ENCODE measurements at places on chromosomes 3 and 15.

GRCh38 chr3:127710155-127710941 lies 37.6 kb downstream of the ABTB1 start:
- DNase-seq = no peak

DNA sequence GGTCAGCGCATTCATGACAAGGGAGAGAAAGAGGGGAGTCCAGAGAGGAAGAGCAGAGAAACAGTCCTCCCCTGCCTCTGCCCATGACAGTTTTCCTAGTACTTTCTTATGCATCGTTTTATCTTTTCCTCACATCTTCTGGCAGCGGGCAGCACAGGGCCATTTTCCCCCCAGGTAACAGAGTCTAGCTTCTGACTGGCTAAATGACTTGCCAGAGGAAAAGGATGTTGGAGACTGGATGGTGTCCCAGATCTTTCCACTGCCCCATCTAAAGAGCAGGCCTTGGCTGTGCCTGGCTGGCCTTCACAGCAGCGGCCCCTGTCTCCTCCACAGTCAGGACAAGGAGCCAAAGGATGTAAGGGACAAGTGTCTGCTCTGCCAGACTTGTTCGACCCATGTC lies 59.3 kb downstream of the CTDSPL start:
- no peak for DNase-seq

DNA sequence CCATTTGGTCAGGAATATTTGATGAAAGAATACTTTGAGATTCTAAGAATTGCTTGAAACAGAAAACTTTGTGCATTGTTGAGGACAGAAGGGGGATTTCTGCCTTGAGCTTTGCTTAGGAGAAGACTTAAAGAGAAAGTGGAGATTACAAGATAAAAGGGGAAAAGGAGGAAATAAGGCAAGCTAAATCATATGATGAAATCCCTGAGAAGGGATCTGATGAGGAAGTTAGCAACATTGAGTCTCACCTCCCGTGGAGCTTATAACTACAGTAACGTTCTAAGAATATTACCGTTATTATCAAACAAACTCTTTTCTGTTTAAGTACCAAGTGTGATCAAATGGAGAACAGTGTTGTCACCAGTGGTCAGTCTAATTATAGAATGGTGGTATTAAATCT lies 414.7 kb upstream of the NAALADL2 start:
- DNase-seq = no peak

DNA sequence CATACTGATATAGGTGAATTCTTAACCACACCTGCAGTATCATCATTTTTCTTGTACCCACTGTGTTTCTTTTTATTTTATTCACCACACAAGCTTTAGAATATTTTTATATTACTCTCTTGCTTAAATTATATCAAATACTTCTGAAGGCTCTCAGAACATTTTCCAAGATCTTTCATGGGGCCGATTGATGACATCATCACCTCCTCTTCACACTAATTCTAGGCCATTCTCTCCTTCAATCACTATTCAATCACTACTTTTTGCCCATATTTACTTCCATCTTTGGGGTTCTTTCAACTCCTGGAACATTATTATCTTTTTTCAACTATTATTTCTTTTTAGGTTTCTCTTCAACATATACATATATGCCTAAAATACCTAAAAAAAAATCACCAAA lies 1438.8 kb upstream of the ALCAM start:
- no peak for DNase-seq

GRCh38 chr15:63035977-63036376 lies 6.6 kb upstream of the TPM1 start:
- DNase-seq = no peak

DNA sequence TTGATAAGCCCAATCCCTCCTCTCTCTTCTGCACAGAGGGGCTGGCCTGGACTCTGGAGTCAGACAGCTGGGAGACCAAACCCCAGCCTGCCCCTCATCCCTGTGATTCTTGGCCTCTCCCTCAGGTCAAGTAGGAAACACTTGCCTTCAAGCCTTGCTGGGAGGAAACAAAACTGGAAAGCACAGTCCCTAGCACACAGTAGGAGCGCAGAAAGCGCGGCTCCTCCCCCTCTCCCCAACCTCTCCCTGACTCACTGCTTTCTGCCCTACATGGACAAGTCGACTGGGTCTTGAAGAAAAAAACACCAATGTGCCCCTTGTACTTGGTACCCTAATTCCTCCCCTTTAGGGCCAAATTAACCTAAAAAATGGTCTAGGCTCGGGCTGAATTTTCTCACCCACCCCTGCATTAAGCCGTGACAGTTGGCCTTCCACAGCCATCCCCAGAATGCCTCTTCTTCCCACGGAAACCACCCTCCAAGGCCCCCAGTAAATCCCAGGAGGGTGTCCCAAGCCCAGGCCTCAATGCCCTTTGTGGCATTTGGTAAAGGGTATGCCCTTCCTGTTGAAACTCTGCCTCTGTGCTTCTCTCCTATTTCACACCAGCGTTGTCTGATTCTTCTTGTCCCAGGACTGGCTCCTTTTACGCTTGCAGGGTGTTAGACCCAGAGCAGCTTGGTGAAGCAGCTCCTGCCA lies 11.3 kb upstream of the RAF1 start:
- no peak for DNase-seq

DNA sequence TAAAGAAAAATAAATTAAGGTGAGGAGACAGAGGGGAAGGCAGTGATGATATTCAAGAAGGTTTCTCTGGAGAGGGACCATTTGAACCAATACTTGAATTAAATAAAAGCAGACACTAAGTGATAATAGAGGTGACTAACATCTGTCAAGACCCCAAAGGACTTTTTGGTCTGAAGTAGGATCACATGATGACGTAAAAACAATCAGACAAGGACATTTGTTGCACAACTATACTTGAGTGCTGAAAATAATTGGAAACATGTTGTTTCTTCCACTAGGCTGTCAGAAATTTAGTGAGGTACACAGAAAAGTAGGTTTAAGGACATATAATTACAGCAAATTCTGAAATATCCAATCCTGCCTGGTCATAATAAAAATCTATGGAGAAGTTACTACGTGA lies 179.5 kb downstream of the WNT5A start:
- DNase-seq = no peak

DNA sequence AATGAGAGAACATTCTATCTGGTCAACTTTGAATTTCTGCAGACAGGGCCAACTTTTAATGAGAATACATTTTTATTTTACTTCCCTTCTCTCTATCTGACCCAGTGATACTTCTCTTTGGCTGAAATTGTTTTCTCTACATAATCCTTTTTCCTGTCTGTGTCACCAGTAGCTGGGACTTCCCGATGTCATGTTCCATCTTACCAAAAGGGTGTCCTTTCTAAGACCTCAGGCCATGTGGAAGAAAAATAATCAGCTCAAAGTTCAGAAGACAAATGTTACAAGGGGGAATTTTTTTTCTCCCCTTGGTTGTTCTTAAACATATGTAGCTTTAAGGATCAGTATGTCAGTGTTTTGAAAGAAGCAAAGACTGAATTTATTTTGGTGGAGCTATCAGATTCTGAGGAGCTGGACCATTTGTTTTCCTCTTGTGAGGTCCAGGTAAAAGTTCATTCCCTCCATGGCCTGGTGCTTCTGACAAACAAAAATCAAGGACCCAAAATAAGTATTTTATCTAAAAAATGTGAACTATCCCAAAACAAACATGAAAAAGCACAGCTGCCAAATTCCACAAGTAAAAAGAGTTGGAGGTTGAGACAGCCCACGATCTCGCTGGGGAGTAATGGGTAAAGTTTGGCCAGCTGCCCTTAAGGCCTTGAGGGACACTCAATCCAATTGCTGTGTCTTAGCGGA lies 859.4 kb upstream of the NR2F2 start:
- no peak for DNase-seq

GRCh38 chr3:56761887-56762651 lies 39.7 kb downstream of the ARHGEF3 start:
- DNase-seq = no peak

GRCh38 chr3:183896610-183897009 lies 11.9 kb upstream of the PARL start:
- no peak for DNase-seq

- DNase-seq = no peak
Observed at GRCh38 chr15:92100301-92100700, 246.8 kb downstream of the SLCO3A1 start.

GRCh38 chr3:144431134-144431533 lies 459.5 kb downstream of the DIPK2A start:
- DNase-seq = no peak

DNA sequence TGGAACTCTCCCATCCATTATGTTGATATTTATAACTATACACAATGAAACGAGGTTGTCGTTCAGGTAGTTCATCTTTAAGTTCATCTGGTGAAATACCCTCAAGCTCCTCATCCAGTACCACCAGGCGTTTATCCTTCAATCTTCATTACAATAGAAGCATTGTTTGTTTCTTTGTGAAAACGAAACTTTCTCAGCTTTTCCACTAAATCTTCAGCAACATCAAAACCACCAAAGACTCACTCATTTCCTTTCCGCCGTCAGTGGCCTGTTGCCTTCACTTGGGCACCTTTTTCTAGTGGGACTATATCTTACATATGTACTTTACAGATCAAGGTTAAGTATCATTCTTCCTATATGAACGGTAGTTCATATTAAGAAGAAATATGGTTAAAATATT lies 44.1 kb upstream of the TFG start:
- DNase-seq = peak; percentile 32

- DNase-seq = no peak
Observed at GRCh38 chr3:43742920-43743319, 52.2 kb downstream of the ABHD5 start.

DNA sequence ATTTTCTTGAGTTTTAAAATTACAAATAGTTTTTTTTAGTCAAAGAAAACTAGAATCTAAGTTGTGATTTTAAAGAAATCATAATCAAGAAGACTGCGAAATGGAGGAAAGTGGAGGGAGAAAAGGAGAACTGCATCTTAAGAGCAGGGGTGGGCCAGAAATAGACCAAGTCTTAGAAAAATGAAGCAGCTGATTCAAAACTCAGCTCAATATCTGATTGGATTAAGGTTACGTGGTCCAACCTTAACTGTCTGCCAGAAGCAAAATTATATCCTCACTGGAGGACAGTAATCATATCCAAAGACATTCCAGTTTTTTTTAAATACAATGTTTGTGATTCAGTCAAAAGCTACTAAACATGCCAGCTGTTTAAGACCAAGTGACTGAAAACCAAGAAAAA lies 41.4 kb downstream of the CHSY1 start:
- DNase-seq = no peak

- no peak for DNase-seq
Observed at GRCh38 chr3:173711619-173712018, 314.1 kb downstream of the NLGN1 start.

- DNase-seq = no peak
Observed at GRCh38 chr3:170075441-170076091, 37.8 kb downstream of the GPR160 start.

DNA sequence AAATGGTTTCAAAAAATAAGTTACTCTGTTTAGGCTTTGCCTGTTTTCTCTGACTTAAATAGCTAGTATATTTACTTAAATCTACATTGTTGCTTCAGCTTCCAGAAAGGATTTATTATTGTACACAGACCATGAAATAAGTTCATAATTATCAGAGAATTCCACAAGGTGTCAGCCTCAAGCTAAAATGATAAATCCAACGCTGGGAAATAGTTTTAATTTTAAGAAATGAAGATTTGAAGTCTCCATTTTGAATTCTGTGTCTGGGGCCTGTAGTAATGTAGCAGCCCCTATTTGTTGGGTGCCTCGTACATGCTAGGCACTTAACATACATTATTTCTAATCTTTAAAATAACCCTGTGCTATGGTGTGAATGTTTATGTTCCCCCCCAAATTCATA lies 92.6 kb upstream of the KCNMB2 start:
- no peak for DNase-seq

GRCh38 chr3:99131876-99132275 lies 230.4 kb upstream of the DCBLD2 start:
- DNase-seq = no peak

DNA sequence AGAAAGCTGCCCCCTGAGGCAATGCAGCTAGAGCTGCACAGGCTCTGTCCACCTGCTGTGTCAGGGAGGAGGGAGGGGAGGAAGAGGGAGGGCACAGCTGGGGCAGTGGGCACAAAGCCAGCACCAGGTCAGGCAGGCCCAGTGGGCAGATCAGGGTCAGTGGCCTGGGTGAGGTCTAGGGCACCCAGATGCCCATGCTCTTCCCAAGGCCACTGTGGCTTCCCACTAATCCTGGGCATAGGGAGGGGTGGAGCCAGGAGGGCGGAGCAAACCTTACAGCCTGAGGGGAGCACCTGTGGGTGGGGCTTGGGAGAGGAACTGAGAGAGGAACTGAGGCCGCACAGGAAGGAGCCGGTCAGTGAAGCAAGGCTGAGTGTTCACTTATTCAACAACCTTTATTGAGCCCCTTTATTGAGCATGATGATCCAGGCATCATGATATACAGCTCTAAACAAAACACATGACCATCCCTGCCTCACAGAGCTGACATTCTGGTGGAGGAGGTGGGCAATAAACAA lies 55.0 kb downstream of the RHCG start:
- DNase-seq = no peak

GRCh38 chr15:70246623-70247220 lies 149.0 kb upstream of the TLE3 start:
- DNase-seq = no peak

GRCh38 chr3:136146981-136147729 lies 49.0 kb downstream of the MSL2 start:
- DNase-seq = no peak

DNA sequence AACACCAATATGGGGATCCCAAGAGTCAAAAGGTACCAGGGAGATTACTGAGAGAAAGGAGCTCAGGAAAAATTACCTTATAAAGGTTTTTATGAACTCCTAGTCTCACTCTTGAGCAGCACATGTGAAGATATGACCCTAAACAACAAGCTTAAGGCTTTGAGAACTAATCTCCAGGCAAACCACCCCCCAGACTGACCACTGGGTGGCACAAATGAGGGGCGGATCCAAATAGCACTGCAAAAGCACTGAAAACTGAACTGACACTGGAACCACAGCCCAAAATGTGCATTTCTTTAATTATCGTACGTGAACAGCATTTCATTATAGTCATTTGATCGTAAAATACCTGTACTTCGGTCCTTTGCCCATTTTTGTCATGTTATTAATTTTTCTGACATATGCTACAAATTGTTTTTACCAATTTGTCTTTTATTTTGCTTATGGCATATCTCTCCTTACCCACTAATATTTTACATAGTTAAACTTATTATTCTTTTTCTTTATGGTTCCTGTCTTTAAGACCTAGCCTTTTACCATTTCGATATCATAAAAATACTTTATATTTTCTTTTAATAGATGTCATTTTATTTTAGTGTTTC lies 31.5 kb upstream of the TFDP2 start:
- peak; percentile 36 for DNase-seq

- DNase-seq = no peak
Observed at GRCh38 chr3:184239708-184240107, 9.1 kb downstream of the ALG3 start.

GRCh38 chr3:108125550-108126071 lies 34.8 kb upstream of the CD47 start:
- peak; percentile 74 for DNase-seq

- DNase-seq = no peak
Observed at GRCh38 chr3:175558261-175558660, 699.1 kb downstream of the NAALADL2 start.

DNA sequence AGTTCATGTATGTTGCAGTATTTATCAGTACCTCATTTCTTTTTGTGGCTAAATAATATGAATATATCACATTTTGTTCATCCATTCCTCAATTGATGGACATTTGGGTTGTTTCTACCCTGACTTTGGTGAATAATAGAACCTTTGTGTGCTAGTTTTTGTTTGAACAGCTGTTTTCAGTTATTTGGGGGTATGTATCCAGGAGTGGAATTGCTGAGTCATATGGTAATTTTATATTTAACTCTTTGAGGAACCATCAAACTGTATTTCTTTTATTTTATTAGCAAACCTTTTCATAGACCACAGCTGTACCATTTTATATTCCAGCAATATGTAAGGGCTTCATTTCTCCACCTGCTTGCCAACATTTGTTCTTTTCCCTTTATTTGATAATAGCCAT lies 38.4 kb upstream of the RBM5 start:
- DNase-seq = no peak

Data from CD4-positive, alpha-beta T cell treated with Interleukin-21 for 1 hour (primary cell).